CD4-positive, alpha-beta memory T cell (primary cell): ENCODE measurements at places on chromosomes 1 and 21.

DNA sequence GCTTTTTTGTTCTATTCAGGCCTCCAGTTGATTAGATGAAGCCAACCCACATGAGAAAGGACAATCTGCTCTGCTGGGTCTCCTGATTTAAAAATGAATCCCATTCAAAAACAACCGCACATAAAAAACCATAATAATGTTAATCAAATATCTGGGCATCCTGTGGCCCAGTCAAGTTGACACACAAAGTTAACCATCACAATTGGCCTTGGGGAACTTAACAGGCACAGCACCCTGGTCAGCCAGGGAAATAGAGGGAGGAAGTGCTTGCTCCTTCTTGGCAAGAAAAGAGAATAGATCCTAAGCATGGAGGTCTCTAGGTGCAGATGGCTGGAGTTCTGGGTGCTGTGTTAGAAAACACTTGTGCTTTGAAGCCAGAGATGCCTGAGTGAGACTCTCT, 109.6 kb upstream of the OLIG2 start:
- no peak for DNase-seq

- no peak for DNase-seq
Observed at GRCh38 chr1:246641394-246641793, 75.1 kb downstream of the CNST start.

DNA sequence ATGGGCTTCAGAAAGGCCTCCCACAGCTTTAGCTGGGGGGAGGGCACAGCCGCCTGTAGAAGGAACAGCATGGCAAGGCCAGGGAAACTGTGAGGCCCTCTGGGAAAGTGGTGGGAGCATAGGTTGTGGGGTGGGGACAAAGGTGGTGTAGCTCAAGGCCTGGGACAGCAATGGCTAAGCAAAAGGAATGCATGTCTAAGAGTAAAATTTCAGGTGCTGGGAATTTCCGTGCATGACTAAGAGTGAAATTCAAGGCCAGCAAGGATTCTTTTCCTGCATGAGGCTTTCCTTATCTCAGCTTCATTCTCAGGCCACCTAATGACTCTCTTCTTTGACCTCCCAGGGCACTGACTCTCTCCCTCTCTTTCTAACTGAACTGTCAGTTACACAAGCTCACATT, 86.5 kb upstream of the WNT4 start:
- DNase-seq = no peak

- no peak for DNase-seq
Observed at GRCh38 chr1:24084050-24084449, 27.9 kb downstream of the MYOM3 start.

DNA sequence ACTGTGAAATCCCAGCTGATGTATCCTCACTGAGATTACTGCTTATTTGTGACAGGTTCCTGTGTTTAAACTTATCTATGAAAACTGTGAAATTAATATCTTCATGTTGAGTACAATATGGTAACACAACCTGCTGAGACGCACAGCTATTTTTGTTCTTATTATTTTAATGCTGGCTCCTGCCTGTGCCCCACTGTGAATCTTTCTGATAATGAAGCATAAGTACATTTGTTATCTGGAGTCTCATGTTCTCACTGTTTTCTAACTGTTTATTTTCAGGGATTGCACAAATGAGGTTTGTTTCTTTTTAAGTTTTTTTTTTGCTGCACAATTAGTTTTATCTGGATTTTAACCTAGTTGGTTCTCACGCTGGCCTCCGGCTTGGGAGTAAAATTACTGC, 39.9 kb upstream of the IFNAR2 start:
- DNase-seq = no peak

- DNase-seq = no peak
Observed at GRCh38 chr1:172950528-172950927, 100.2 kb downstream of the TNFSF18 start.

DNA sequence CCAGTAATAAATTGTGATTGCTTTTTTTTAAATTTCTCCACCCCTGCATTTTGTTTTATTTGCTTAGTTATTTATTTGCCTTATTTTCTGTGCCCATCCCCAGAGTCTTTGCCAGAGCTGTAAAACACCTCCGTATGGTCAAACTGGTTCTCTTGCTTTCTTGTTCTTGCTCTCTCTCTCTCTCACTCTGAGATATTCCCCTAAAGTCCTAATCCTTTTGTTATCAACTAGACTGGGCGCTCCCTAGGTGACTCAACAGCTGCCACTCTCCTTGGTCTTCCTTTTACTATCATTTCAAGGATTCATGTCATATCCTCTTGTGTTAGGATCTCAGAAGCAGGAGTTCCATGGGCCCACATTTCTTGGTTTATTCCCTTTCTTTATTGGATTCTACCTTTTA, 160.0 kb downstream of the PRDM2 start:
- DNase-seq = no peak

DNA sequence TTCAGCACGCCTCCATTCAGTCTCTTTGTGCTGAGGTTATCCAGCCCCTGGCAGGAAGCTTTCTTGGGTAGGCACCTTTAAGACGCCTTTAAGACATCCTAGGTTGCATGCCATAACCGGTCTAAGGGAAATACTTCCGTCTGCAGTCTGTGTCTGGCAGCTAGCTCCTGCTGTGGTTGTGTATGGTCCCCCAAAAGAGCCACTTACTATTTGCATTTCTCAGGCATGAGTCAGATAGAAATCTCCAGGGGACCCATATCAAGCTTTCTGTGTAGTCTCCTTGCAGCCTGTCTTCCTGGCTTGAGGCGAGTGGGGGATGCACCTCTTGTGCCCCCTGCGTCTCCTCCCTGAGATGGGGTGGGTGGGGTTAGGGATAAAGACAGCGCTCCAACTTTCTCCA, 10.0 kb upstream of the RYR2 start:
- no peak for DNase-seq

DNA sequence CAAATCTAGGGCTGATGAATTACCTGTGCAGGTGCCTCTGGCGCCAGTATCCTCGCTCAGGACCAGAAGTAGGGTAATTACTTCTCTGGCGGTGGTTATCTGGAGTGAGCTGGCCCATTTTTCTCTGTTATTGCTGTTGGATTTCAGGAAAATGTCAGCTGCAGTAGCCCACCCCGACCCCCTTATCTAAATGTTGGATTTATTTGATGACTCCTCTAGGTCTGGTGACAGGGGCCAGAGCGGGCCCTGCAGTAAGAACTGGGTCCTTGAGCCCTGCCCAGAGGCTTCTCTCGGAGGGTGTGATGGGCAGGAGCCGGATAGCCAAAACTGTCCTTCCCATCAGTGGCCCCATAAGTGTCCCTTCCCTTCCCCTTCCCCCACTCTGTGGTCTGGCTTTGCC, 384.3 kb downstream of the PTPRU start:
- no peak for DNase-seq
